Kidney epithelial cell (primary cell): ENCODE measurements at places on chromosomes 6 and 20. TPM values are rescaled to one million over a fixed set of nuclear protein-coding genes. Genes with fewer than 3 reads are reported as not detected.

- DNase-seq, result no peak
Measured at GRCh38 chr6:2560917-2561698, 189.6 kb downstream of the MYLK4 start.

DNA sequence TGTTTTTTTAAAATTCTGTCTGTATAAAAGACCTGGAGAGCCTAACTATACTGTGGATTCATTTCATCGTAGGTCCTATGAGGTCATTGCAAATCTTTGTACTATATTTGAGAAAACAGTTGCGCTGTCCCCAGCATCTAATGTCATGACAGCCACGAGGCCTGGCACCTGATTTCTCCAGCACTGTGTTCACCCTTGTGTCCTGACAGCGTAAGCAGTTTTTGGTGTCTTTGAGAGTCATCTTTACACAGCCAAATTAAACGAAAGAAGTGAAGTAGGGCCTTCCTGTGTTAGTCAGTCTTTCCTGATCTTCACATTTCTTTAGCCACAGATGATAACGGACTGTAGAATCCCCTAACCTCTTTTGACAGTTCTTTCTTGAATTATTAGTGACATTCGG lies 70.6 kb upstream of the PHACTR2 start:
- no peak for DNase-seq

DNA sequence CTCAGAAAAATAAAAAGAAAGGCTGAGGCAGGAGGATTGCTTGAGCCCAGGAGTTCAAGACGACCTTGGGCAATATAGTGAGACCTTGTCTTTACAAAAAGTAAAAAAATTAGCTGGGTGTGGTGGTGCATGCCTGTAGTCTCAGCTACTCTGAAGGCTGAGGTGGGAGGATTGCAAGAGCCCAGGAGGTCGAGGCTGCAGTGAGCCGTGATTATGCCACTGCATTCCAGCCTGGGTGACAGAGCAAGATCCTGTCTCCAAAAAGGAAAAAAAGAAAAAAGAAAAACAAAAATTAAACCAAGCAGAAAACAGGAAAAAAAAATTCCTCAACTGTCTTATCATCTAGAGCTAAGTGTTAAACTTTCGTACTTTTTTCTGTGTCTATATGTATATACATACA lies 12.4 kb upstream of the SRSF3 start:
- DNase-seq, result no peak

DNA sequence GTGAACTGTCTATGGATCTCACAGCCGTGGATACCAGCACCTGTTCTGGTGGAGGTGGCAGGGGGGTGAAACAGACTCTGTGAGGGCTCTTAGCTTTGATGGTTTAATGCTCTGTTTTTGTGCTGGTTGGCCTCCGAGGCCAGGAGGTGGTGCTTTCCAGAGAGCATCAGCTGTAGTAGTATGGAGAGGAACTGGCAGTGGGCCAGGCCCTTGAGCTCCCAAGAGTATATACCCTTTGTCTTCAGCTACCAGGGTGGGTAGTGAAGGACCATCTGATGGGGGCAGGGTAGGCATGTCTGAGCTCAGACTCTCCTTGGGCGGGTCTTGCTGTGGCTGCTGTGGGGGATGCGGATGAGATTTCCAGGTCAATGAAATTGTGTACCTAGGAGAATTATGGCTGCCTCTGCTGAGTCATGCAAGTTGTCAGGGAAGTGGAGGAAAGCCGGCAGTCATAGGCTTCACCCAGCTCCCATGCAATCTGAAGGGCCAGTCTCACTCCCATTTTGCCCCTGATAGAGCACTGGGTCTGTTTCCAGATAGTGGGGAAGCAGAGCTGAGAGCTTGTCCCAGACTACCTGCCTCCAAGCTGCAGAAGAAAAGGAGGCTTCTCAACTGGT lies 102.7 kb upstream of the AHI1 start:
- DNase-seq, result no peak

DNA sequence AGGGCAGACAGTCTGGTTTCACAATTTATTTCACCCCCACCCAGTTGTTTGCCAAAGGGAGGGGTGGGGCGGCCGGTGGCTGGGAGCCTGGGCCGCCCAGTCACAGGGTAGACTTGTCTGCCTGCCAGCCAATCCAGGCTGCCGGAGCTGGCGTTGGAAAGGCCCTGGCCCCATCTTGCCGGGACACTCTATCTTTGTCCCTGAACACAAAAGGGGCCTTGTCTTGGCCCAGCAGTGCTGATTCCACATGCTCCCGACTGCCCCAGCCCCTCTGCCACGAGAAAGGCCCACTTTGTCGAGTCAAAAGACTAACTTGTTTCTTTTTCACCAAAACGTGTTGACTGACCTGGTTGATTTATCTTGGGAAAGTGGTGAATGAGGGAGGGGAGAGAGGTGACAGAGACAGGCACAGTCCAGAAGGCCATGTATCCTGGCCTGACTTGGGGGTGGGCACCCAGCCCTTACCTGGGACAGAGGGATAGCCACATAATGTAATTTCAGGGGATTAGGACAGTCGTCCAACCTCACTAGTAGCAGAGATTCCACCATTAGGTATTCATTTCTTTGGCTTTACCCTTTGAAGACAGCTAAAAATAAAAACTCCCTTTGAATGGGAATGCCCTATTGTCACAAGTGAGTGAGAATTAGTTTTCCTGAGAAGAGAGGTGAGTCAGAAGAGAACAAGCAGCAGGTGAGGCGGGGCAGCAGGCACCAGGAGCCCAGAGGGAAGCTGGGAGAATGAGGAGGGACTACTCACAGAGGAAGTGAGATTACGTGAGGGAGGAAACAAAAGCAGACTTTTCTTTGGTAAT lies 67.0 kb upstream of the SIRPA start:
- peak; percentile 72 for DNase-seq

DNA sequence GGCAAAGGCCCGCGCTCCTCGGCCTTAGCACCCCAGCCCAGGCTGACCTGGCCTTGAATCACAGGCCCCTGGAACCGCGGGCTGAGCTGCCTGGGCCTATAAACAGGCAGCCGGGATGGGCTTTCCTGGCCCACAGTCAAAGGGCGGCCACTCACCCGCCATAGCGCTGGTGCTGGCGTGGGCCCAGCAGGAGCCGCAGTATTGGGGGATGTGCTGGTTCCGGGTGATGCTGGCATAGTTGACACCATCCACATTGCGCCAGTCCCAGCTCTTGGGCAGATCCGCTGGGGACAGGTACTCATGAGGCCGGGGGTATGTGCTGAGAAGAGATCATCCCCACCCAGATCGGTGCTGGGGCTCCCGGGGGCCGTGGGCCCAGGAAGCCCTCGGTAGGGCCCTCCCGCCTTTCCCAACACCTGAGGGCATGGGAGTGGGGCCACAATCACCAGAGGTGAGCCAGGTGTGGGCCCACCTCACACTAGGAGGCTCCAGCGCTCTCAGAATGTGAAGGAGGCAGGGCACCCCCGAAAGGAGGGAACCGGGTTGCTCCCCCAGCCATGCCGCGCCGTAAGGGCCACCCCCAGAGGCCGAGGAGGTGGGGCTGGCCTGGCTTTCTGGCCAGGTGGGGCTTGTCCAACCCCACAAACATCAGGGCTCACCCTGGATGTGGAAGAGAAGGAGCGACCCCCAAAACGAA lies 739 bp downstream of the CTSZ start:
- no peak for DNase-seq

GRCh38 chr20:57417830-57418780 lies 26.9 kb downstream of the RBM38 start:
- DNase-seq, result no peak

DNA sequence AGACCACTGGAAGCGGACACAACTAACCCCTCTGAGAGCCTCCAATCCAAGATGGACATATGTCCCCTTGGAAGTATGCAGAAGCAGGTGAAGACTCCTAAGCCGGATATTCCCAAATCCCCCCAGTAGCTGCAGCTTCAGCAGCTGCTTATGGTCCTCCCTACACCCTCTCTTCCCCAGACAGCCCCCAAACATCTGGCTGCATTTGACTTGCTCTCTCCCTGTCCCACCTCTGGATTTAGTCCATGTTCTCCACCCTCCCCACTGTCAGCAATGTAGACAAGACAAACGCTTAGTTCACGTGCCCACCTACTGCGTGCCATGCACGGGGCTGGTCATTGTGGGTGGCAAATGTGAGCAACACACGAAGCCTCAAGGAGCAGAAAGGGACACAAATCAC lies 4.6 kb upstream of the ADAM33 start:
- DNase-seq, result no peak

DNA sequence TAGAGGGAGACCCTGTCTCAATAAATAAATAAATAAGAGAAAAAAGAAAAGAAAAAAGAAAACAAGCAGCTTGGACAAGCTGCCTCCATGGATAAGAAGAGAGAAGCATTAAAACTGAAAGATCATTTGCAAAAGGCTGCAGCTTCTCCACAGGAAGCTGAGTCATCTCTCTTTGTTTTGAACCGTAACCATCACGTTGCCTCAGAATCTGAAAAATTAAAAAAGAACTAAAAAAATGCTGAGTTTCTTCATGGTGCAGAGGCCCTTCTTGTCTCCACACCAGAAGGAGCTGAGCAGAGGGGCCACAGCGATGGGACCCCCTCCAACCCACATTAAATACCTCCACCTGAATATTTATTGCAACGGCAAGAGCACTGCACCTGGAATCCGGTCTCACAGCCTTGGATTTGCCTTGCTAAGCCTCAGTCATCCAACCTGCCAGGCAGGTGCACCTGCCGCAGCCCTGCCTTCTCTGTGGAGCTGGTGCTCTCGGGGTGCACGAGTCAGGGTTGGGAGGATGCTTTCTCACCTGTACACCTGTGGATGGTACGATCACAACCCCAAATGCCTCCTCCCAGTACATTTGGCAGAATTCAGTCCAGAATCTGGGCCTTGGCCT lies 28.1 kb downstream of the TOX2 start:
- peak; percentile 26 for DNase-seq

DNA sequence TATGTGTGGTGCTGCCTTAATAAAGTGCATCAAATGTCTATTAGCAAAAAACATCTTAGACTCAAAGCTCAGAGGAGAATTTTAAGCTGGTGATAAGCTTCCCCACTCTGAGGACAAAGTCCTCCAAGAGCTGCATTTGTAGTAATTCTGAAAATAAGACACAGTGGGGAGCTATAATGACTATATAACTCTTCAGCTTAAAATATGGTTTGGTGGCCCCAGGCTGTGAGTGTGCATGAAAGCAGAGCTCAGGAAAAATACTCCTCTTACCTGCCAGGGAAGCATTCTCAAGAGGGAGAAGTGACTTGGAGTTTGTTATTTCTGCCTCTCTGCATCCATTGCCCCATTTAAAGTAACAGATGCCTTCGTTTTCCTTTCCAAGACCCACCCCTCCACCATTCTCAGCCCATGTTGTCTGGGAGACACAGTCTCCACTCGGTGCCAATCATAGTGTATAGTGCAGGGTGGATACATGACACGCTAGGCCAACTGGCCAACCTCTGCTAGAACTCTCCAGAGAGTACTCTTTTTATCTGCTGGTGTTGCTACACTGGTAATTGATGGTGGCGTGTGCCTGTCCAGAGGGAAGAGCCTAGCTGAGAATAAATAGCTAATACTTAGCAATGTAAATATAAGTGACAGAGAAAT lies 229.2 kb downstream of the PHF3 start:
- DNase-seq, result no peak

DNA sequence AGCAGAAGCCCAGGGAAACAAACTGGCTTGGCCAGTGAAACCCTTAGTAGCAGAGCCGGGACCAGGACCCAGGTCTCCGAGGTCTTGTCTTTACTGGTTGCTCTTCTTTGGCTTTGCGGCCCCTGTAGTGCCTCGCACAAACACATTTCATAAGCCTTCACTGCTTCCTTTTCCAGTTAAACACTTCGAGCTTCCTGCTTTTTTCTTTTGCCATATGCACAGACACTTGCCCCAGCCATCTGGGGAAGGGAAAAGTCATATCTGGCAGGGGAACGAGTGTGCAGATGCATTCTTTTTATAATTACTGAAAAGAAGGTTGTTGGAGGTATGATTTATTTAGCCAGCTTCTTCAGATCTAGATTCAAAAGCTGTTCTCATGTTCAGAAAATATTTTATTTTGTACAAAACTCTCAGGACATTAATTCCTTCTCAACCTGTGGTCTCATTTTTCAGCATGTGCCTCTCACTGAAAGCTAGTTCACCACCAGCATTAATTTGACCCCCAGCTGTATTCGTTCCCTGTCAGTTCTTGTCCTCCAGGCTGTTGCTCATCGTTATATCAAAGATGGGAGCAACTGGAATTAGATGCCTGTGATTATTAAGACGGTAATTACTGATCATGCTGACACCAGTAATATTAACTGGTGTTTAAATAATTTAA lies 19.2 kb downstream of the KLHL32 start:
- DNase-seq, result no peak

DNA sequence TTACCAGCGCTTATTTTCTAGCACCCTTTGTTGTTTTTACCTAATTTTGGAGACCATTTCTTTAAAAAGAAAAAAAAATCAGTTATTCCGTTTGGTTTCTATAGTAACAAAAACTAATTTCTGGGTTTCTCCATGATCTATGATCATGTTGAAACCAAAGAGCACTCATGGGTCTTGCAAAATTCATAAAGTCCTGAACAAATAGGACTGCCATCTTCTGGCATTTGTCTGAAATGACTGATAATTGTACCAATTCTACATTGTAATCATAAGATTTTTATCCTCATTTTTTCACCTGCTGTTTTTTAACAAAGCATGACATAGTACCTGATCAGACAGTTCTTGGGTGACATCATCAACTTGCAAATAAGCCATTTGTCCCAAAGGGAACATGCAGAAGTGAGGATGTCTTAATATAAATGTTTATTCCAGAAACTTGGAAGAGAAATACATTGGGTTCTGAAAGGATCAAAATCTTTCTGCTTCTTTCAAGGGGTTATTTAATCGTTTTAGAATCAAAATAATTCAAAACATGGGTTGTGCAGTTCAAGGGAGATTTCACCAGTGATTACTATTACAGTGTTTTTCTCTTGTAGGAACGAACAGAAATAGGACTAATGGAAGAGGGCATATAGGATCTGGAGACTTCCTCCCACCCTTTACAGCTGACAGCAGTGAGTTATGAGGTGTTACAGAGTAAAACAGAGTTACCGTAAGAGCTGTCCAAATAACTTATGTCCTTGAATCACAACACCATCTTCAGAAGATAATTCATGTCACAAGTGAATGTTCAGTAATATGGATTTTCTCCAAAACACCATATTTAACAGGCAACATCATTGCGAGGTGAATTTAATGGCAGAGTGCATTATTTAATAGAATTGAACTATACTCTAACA lies 87.1 kb upstream of the GJE1 start:
- DNase-seq, result no peak

- DNase-seq, result no peak
Measured at GRCh38 chr20:62849431-62849830, 12.2 kb downstream of the TCFL5 start.

Gene CCN6
- total RNA-seq, result 1.0 and 1.5 TPM in 2 replicates

Gene C20orf141
- not detected in 2 replicates for total RNA-seq

Gene TFAP2D
- not detected in 2 replicates for total RNA-seq

Gene NECAB3
- 17.5 and 20.6 TPM in 2 replicates for total RNA-seq

Gene CALHM5
- total RNA-seq, result 0.21 and 0.34 TPM in 2 replicates

Gene RIMS4
- not detected in 2 replicates for total RNA-seq
